IMR-90 (cell line): ENCODE measurements at places on chromosomes 2 and 18. TPM values are rescaled to one million over a fixed set of nuclear protein-coding genes. Genes with fewer than 3 reads are reported as not detected.

Gene UGT1A8
- not detected in 2 replicates for total RNA-seq

Gene GKN1
- total RNA-seq, result not detected in 2 replicates

Gene TMEM198
- total RNA-seq, result under 0.01 and 0.18 TPM in 2 replicates

Gene NOSTRIN
- under 0.01 and 0.18 TPM in 2 replicates for total RNA-seq

Gene ANKRD36C
- total RNA-seq, result 27.1 and 32.8 TPM in 2 replicates

Gene OTOS
- total RNA-seq, result not detected in 2 replicates

Gene CRACDL
- not detected in 2 replicates for total RNA-seq

Gene MAP4K3
- 32.6 and 48.3 TPM in 2 replicates for total RNA-seq

Gene EFR3B
- 0.90 and 1.1 TPM in 2 replicates for total RNA-seq

Gene KIF5C
- total RNA-seq, result 0.18 and 0.28 TPM in 2 replicates

Gene ZBTB7C
- not detected in 2 replicates for total RNA-seq

GRCh38 chr2:209671020-209671680 lies 100.5 kb upstream of the UNC80 start:
- no peak for DNase-seq

DNA sequence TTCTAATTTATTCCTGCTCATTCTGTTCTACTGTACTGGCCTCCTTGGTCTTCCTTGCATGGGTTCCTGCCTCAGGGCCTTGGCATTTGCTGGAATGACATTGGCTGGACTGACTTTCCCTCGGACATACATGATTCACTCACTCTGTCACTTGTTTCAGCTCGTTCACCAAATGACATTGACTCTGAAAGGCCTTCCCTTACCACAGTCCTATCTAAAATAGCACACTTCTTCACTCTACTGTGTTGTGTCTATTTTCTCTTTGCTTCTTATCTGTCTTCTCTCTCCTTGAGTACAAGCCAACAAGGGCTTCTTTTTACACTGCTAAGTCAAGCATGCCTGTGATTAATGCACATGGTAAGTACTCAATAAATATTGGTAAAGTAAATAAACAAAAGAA lies 65.6 kb downstream of the SCG2 start:
- DNase-seq, result no peak

- no peak for DNase-seq
These were observed 136.0 kb downstream of the INSIG2 start for GRCh38 chr2:118223992-118224894.

- no peak for DNase-seq
These were observed 141.1 kb downstream of the IRS1 start for GRCh38 chr2:226658555-226658954.

- no peak for DNase-seq
These were observed 90.3 kb downstream of the RPRM start for GRCh38 chr2:153388246-153388645.

- DNase-seq, result no peak
These were observed 24.6 kb upstream of the ACAA2 start for GRCh38 chr18:49837889-49838288.

GRCh38 chr2:130288467-130289403 lies 54.0 kb upstream of the IMP4 start:
- DNase-seq, result no peak

DNA sequence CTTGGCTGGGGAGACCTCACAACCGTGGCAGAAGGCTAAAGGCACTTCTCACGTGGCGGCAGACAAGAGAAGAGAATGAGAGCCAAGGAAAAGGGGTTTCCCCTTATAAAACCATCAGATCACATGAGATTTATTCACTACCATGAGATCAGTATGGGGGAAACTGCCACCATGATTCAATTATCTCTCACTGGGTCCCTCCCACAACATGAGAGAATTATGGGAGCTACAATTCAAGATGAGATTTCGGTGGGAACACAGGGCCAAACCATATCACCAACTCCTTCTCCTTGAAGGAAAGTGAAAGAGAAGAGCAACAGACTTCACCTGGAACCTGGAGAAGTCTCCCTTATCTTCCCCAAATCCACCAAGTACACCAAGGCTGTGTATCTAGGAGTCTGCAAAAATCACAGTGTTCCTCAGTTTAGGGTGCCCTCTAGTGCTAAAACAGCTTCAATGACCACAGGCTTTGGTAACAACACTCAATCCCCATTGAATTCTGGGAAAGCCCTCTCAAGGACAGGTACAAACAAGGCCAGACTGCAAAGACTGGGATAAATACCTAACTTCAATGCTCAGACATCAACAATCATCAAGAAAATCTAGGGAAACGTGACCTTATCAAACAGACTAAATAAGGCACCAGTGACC lies 148.8 kb upstream of the SRD5A2 start:
- DNase-seq, result peak; percentile 35

DNA sequence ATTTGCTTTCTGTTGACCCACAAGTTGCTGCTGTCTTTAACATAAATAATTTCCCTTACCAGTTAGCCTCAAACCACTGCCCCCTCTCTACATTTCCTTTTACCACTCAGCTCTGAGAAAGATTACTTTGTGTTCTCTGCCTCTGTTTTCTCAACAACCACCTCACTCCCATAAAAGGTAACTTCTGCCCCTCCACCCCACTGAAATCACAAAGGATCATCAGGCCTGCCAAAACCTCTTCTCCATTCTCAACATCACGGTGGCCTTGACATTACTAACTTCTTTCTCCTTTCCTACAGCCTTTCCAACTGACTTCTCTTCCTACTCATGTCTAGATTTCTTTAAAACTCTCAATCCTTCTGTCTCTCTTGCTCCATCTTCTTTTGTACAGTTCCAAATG lies 10.1 kb downstream of the ACADL start:
- DNase-seq, result no peak

DNA sequence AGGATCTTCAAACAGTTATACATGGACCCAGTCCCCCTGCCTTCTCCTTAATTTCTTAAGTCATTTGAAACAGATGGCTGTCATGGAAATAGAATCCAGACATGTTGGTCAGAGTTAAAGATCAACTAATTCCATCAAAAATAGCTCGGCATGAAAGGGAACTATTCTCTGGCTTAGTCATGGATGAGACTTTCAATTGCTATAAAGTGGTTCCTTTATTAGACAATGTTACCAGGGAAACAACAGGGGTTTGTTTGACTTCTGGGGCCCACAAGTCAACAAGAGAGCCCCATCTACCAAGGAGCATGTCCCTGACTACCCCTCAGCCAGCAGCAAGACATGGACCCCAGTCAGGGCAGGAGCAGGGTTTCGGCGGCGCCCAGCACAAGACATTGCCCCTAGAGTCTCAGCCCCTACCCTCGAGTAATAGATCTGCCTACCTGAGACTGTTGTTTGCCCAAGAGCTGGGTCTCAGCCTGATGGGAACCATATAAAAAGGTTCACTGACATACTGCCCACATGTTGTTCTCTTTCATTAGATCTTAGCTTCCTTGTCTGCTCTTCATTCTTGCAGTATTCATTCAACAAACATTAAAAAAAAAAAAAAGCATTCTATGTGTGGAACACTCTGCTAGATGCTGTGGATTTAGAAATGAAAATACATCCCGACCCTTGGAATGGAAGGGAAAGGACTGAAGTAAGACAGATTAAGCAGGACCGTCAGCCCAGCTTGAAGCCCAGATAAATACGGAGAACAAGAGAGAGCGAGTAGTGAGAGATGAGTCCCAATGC lies 4.6 kb downstream of the TTR start:
- DNase-seq, result no peak

DNA sequence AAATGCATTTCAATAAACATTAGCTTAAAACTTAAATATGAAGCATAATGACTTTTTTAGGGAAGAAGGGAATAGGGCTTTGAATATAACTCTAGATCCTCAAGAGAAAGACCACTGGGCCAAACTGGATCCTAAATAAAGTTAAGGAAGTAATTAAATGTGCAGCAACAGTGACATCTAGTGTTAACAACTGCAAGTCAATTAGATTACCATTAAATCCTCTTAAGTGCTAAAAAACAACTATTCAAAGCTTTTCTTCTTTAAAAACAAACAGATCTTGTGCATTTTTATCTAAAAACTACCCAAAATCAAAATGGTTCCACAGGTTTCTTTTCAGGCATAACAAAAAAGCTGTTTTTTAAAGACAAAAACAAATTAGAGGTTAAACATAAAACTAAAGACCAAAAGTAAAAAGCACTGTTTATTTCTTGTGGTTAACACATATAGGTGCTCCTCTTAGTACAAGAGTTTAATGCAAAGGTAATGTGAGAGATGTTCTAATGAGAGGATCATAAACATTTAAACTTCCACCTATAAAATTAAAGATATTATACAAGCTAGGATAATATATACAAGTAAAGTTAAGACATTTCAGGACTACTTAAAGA lies 111.4 kb downstream of the THADA start:
- DNase-seq, result peak; percentile 85
